ENCODE measurements at places on chromosomes 12 and 14.

DNA sequence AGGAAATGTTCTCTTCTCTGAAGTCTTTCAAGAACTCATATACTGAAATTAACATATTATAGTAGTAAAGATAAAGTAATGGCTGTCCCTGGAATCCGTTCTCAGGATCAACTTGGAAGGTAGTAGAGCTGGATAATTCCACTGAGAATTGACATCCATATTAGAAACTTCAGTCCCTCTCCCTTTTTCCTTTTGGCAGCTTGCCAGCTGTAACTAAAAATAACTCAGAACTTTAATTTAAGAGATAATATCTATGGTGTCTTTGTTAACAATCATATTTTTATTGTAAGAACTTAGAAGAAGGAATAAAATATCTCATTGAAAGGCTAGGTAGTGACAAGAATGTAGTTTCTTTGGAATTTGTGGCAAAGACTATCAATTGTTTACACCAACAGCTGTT, 61.4 kb upstream of the PLEKHA5 start:
- no peak for DNase-seq

- DNase-seq: no peak
Measured at GRCh38 chr12:5376591-5377207, 55.2 kb upstream of the NTF3 start.

GRCh38 chr12:73321319-73321718, 1049.1 kb downstream of the TRHDE start:
- no peak for DNase-seq

DNA sequence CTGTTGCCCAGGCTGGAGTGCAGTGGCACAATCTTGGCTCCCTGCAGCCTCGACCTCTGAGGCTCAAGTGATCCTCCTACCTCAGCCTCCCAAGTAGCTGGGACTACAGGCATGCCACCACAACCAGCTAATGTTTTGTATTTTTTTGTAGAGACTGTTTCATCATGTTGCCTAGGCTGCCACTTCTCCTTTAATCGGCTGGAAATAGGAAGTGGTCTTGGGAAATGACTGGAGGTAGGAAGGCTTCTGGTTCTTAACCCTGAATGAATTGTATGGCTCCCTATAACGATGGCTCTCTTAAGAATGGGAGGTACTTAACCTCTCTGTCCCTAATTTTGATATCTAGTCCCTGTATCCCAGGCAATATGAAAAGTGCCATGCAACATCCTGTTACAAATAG, 113.9 kb upstream of the USP15 start:
- no peak for DNase-seq

- no peak for DNase-seq
Measured at GRCh38 chr12:93245543-93245942, 132.2 kb upstream of the NUDT4 start.

GRCh38 chr12:2183556-2184541, 131.1 kb downstream of the CACNA1C start:
- no peak for DNase-seq

DNA sequence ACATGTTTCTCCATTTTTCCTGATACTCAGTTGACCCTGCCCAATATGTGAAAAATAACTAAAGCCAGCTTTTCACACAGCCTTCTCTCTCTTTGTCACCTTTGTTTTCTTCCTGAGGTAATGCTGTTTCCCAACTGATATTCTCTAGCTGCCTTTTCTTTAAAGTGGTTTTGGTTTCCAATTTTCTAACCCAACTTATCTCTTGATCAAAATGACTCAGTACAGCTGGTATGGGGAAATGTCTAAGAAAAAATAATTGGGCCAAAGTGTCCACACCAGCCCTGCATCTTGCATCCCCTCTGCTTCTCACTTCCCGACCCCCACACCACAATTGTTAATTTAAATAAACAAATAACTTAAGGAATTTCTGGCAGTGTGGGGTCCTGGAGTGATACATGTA, 193.8 kb downstream of the SYT1 start:
- no peak for DNase-seq

GRCh38 chr12:64008596-64008995, 164.1 kb downstream of the SRGAP1 start:
- no peak for DNase-seq

DNA sequence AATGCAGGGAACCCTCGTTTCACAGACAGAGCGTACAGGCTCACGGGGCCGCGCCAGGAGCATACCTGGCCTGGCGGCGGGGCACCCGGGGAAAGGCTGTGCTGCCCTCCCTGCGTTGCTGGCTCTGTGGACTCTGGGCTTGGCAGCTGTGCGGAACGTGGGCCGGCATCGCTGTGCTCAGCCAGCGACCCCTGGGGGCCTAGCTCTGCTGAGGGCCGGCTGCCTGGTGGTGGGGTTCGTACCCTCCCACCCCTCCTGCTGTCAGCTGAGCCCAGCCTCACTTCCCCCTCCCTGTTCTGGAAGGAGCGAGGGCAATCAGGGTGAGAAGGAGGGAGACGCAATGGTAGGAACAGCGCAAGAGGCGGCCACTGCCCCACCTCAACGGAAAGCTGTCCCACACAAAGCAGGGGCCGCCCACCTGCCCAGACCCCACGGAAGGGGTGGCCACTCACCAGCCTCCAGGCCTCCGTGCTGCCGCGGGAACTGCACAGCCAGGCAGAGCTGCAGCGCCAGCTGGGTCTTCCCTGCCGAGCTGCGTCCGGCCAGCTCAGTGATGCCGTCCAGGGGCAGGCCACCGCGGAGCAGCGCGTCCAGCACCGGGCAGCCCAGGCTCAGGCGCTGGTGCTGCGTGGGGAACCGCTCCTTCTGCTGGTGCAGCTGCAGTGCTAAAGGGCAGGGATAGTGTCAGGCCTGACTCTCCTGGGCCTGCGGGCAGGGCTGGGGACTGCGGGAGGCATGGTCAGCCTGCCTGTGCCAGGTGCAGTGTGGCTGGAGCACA, 8.5 kb downstream of the XRCC3 start:
- no peak for DNase-seq

- no peak for DNase-seq
Measured at GRCh38 chr12:50242751-50243191, 40.5 kb downstream of the LIMA1 start.

DNA sequence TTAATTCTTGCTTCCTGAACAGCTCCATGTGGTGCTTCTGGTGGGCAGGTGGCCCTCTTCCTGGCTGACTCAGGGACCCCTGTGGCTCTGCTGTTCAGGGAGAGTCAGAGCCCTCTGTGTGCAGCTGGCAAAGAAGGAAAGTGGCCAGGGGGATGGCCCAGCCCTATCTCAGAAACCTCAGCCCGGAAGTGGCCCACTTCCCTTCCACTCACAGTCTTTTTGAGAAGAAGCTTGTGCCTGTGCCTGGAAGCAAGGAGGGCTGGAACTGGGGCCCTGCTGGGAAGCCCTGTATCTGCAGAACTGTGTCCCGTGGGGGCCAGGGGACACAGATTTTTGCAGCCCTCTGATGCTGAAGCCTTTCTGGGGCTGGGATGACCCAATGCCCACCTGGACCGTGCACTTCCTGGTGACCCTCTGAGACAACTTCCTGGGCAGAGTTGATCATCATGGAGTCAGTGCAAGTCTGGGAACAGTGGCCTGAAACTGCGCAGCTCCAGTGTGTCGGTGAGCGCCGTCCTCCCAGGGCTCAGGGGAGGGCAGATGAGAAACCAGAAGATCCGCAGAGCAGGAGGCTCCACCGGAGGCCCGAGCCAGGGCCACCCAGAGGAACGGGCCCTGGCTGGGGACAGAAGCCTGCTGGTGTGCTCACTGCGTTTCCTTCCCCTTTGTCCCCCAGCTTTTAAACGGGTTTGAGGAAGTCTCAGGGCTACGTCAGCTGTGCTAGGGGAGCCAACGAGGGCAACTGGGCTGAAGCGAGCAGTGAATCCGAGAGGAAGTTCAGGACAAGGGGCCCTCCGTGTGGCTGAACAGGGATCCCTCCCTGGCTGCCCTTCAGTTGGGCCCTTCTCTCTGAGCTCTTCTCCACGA, 217.4 kb upstream of the RTL1 start:
- DNase-seq: no peak
